ENCODE measurements at places on chromosomes 7 and 10. TPM values are rescaled to one million over a fixed set of nuclear protein-coding genes. Genes with fewer than 3 reads are reported as not detected.

Gene NYAP1
- 0.27 TPM for total RNA-seq

Gene TECTB
- total RNA-seq = not detected

Gene ELN
- total RNA-seq = 15.0 TPM

Gene COL13A1
- 1.4 TPM for total RNA-seq

Gene COL17A1
- total RNA-seq = 159 TPM

Gene UCMA
- total RNA-seq = not detected

Gene PPP1R3A
- total RNA-seq = not detected

Gene SRGN
- 38.0 TPM for total RNA-seq

Gene SYT15
- total RNA-seq = 1.4 TPM

Gene MINPP1
- 34.3 TPM for total RNA-seq

Gene ARPC1A
- 160 TPM for total RNA-seq

Gene NKX2-3
- 3.4 TPM for total RNA-seq

Gene ADRB1
- 1.6 TPM for total RNA-seq

Gene RET
- total RNA-seq = 1.6 TPM

Gene ADAM8
- total RNA-seq = 2.3 TPM

Gene TRIM50
- total RNA-seq = 0.28 TPM

Gene HOXA1
- 2.4 TPM for total RNA-seq

Gene GNAI1
- 22.9 TPM for total RNA-seq

Gene CNPY1
- total RNA-seq = not detected

Gene ZC3HAV1L
- total RNA-seq = 6.3 TPM

Gene CPN1
- total RNA-seq = not detected

Gene TWIST1
- total RNA-seq = 0.27 TPM

Gene PCLO
- total RNA-seq = 7.2 TPM

Gene EIF5AL1
- 0.09 TPM for total RNA-seq

Gene SPDYE11
- not detected for total RNA-seq

Gene WDR86
- total RNA-seq = 0.85 TPM

Gene GSTK1
- 290 TPM for total RNA-seq

Gene MMD2
- total RNA-seq = not detected

Gene HMX2
- total RNA-seq = 0.18 TPM

Gene AOAH
- total RNA-seq = 32.0 TPM

Gene RBP3
- total RNA-seq = not detected

Gene ASNS
- total RNA-seq = 17.8 TPM

Gene BZW2
- total RNA-seq = 52.9 TPM

Gene ADK
- total RNA-seq = 16.4 TPM

Gene ZNF316
- total RNA-seq = 19.0 TPM
